Anterior cingulate cortex (tissue), 58 donors: ENCODE measurements at places on chromosomes 2 and 18.

- no peak for DNase-seq
Measured at GRCh38 chr2:178397002-178397605, 53.9 kb downstream of the PRKRA start.

DNA sequence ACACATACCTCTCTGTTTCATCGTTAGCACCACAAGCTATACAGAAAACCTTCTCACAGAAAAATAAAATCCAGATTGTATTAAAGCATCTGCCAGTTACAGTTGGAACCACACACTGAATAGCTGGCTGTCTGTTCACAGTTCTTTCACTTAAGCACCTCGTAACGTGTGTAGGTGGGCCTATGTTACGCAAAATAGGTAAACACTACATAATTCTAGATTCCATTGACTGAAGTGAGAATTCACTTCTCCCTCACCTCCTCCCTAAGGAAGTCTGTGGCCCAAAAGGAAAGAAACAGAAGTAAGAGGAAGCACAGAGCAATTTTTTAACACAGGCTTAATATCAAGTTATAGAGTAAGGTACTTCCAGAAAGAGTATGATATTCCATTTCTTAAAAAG lies 24.9 kb downstream of the PELI1 start:
- no peak for DNase-seq

DNA sequence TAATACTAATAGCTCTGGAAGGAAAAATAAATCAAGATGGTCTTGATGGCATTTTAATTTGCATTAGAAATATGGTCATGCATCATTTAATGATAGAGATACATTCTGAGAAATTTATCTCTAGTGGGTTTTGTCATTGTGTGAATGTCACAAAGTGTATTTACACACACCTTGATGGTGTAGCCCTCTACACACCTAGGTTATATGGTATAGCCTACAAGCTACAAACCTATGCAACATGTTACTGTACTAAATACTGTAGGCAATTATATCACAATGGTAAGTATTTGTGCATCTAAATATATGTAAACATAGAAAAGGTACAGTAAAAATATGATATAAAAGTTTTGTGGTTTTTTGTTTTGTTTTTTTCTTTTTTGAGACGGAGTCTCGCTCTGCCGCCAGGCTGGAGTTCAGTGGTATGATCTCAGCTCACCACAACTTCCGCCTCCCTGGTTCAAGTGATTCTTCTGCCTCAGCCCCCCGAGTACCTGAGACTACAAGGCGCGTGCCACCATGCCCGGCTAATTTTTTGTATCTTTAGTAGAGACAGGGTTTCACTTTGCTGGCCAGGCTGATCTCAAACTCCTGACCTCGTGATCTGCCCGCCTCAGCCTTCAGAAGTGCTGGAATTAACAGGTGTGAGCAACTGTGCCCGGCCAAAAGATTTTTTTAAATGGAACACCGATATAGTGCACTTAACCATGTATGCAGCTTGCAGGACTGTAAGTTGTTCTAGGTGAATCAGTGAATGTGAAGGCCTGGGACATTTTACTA lies 83.7 kb upstream of the UBXN4 start:
- DNase-seq, result no peak

DNA sequence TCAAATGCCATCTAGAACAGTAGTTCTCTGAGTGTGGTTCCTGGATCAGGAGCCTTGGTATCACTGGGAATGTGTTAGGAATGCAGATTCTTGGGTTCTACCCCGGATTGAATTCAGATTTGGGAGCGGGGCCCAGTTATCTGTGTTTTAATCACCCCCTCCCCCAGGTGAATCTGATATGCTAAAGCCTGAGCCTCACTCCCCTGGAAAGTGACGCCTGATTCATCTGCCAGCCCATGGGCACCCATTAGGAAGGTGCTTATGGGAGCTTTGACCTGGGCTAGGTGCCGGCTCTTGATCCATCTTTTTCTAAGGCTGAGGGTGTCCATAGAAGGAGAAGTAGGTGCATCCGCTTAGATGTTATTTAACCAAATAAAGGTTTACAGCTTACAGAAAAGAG lies 199.4 kb downstream of the NEDD4L start:
- DNase-seq, result no peak

GRCh38 chr18:46352520-46353250 lies 248.5 kb downstream of the HAUS1 start:
- no peak for DNase-seq

- no peak for DNase-seq
Measured at GRCh38 chr2:60837123-60837522, 44.3 kb upstream of the REL start.

DNA sequence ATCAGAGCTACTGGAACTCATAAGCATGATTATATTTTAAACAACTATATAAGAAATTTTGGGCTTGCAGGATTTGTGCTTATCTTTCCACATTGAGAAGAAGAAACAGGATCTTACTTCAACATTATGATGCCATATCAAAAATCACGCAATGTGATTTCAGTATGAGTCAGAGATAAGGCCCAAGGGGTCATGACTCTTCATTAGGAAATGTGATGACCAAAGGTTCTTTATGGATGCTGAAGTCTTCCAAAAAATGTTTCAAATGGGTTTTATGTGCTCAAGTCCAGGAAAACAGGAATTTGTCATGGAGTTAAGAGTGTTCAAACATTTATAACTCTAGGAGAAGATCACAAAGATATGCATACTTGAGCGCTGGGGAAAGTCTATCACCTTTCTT lies 7.8 kb upstream of the SERPINB2 start:
- no peak for DNase-seq

DNA sequence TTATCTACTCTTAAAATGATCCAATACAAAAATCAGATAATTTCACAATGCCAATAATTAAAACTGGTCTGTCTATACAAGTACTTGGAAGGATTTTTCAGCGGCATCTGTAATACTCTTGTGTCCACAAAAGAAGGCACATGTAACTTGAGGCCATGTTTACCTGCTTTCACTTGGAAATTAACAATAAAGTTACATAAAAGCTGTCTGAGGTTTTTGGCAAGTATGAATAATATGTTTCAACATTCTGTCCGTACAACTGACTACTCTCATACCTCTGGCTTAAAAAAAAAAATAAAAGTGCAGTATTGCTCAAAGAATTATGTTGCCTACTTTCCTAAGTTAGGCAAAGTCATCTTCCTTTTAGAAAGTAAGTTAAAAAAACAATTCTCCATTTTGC lies 253.6 kb downstream of the NBAS start:
- DNase-seq, result no peak

DNA sequence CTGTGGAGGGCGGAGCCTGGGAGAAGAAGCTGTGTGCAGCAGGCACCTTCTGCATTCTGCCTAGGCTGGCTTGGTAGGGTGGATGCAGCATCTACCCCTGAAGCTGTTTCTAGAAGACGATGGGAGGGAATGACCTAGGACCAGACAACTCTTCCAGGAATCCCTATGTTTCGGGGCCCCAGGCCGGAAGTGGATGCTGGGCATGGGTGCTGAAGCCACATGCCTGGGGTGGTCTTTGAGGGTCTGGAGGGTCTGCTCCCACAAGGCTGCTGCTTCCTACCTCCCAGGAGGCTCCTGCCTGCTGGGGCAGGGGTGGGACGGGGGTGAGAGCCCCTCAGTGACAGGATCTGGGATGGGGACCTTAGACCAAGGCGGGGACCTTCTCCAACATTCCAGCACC lies 61.0 kb downstream of the CIB4 start:
- DNase-seq, result no peak

GRCh38 chr2:225670111-225670974 lies 270.8 kb downstream of the NYAP2 start:
- DNase-seq, result no peak

GRCh38 chr2:161369311-161369710 lies 46.8 kb upstream of the TBR1 start:
- no peak for DNase-seq

DNA sequence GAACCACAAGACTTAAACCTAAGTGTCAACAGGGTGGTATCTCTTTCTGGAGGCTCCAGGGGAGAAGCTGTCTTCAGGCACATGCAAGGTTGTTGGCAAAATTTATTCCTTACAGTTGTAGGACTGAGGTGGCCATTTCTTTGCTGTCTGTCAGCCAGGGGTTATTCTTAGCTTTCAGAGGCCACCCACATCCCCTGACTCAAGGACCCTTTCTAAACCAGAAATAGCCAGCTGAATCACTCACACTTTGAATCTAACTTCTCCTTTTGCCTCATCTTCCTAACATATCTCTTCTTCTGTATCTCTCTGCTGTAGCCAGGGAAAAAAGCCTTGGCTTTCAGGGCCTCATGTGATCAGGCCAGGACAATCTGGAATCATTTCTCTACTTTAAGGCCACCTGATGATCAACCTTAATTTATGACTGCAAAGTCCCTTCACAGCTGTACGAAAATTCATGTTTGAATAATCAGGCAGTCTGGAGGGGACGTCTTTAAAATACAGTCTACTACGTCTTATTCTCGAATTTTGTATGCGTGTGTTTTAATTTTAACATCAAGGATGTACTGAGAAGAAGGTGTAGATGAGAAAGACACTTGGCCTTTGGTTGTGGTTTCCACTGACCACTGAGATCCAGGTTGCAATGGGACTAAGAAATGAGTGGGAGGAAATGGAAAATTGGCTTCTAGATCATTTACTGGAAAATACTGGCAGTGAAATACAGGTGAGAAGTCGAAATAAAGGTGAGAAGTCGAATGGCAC lies 90.4 kb downstream of the DOCK10 start:
- DNase-seq, result no peak

GRCh38 chr2:108570416-108570815 lies 36.1 kb downstream of the LIMS1 start:
- DNase-seq, result no peak

- no peak for DNase-seq
Measured at GRCh38 chr18:42578792-42579191, 536.7 kb downstream of the RIT2 start.

DNA sequence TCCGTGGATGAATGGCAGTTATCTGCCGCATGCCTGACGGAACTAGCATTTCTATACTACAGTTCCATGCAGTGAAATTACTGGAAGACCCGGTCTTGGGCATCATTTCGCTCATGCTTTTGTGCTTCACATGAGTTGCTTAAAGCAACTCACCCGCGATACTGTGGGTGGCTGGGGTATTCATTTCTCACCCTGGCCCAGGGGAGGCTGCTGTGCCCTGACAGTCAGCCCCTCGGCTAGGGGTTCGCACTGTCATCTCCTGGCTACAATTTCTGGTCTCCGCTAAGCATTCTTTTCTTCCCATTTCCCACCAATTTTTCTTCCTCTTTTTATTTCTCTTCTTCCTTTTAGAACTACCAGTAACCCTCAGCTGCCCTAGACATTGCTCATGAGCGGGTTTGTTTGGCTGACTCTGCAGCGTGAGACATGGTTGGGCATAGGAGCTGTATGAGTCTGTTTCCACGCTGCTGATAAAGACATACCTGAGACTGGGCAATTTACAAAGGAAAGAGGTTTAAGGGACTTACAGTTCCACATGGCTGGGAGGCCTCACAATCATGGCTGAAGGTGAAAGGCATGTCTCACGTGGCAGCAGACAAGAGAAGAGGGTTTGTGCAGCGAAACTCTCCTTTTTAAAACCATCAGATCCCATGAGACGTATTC lies 16.5 kb upstream of the CNDP2 start:
- no peak for DNase-seq
